T-cell (primary cell): ENCODE measurements at places on chromosomes 12 and 14.

DNA sequence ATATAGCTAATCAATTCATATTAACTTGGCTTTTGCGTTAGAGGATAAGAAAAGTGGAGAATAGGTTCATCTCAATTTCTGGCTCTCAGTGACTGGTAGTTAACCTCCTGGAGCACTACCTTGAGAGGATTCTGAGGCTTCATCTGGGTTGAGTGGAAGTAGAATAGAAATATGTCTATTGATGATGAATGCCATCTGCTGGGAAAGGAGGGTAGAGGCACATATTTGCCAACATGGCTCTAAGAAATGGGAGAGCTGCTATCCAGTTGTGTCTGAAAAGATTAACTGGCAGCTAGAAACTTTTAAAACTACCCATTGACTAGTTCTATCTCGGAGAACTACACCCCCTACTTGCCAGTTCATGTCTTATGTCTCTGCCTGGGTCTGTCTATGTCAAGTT, 530.1 kb downstream of the NRXN3 start:
- H3K4me1 ChIP-seq: no peaks in the 10 kb centered on the region
- no peak for DNase-seq
- no peaks in the 10 kb centered on the region for H3K27me3 ChIP-seq
- H3K36me3 ChIP-seq: no peaks in the 10 kb centered on the region

DNA sequence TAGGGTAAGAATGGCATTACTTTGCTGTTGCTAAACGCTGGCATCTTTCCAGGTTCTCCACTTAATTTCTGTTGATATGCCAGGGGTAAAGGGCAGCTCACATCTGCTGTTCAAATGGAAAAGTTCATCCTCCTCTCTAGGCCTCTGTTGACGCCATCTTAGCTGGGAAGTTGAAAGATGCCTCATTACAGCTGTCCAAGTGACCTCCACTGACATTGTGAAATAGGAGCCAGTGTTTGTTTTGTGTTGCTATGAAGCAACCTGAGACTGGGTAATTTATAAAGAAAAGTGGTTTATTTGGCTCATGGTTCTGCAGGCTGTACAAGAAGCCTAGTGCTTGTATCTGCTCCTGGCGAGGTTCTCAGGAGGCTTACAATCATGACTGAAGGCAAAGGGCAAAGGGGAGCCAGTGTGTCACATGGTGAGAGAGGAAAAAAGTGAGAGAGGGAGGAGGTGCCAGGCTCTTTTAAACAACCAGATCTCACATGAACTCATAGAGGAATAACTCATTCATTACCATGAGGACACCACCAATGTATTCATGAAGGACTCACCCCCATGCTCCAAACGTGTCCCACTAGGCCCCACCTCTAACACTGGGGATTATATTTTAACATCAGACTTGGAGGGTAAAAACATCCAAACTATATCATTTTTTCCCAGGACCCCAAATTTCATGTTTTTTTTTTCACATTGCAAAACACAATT, 3.2 kb upstream of the ADAM21 start:
- no peaks in the 10 kb centered on the region for H3K27me3 ChIP-seq
- H3K4me3 ChIP-seq: no peak overlapping the region
- DNase-seq: no peak
- no peaks in the 10 kb centered on the region for H3K36me3 ChIP-seq

DNA sequence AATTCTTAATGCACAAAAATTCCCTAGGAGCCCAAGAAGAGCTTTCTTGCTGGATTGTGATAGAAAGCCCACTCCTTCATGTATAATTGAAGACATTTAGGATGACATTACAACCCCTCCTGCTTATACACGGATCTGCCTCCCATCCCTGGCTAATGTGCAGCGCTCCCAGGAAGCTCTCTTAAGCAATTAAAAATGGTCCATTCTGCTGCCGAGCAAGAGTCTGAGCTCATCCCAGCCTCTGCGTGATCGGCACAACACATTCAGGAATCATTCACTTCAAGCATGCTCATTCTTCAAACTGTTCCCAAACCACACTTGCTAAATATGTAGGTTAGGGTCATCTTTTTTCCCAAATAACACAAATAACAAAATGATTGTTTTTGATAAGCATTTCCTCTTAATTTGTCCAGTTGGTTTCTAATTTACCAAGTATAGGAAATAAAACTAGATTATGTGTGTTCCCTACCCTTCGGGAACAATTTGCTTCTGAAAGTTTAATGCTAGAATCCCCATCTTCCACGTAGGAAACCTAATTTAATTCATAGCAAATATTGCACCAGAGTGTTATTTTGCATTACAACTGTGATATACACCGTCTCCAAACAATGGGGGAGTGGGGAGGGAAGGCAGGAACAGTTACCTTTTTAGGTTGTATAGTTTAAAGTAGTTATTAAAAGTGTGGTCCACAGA, 17.3 kb upstream of the TMEM233 start:
- H3K4me3 ChIP-seq: no peak overlapping the region
- no peak overlapping the region for H3K27ac ChIP-seq
- peaks cover 2% of the 10 kb centered on the region for H3K27me3 ChIP-seq

GRCh38 chr12:67772267-67773169, 124.0 kb downstream of the DYRK2 start:
- no peaks in the 10 kb centered on the region for H3K4me1 ChIP-seq
- H3K4me3 ChIP-seq: no peak overlapping the region
- H3K27me3 ChIP-seq: no peaks in the 10 kb centered on the region

GRCh38 chr14:62117010-62117750, 355.0 kb downstream of the SNAPC1 start:
- no peaks in the 10 kb centered on the region for H3K36me3 ChIP-seq
- H3K4me1 ChIP-seq: peaks cover 14% of the 10 kb centered on the region
- H3K27ac ChIP-seq: no peak overlapping the region
- H3K27me3 ChIP-seq: peaks cover 20% of the 10 kb centered on the region
- peak overlapping the region; percentile 80 for H3K4me3 ChIP-seq

DNA sequence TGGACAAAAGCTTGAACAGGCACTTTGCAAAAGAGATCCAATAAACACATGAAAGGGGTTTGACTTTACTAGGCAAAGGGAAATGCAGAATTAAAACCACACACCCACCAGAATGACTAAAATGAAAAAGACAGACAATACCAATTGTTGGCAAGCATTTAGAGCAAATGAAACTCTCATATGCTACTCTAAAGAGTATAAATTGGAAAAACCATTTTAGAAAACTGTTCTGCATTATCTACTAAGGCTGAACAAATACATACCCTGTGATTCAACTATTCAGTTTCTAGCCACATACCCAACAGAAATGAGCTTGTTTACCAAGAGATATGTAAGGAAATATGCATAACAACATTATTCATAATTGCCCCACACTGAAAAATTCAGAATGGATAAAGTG, 8.5 kb upstream of the IL22 start:
- H3K4me1 ChIP-seq: no peaks in the 10 kb centered on the region
- DNase-seq: no peak
- H3K36me3 ChIP-seq: no peaks in the 10 kb centered on the region
- H3K27ac ChIP-seq: no peak overlapping the region
- no peak overlapping the region for H3K4me3 ChIP-seq
- no peaks in the 10 kb centered on the region for H3K27me3 ChIP-seq

- no peak overlapping the region for H3K4me3 ChIP-seq
- no peaks in the 10 kb centered on the region for H3K36me3 ChIP-seq
- peaks cover 6% of the 10 kb centered on the region for H3K27me3 ChIP-seq
- H3K4me1 ChIP-seq: no peaks in the 10 kb centered on the region
- no peak overlapping the region for H3K27ac ChIP-seq
Observed at GRCh38 chr14:31992011-31992447, 85.1 kb upstream of the ARHGAP5 start.

GRCh38 chr12:65565601-65566560, 258.4 kb upstream of the HMGA2 start:
- H3K4me3 ChIP-seq: no peak overlapping the region
- H3K27me3 ChIP-seq: no peaks in the 10 kb centered on the region
- no peaks in the 10 kb centered on the region for H3K36me3 ChIP-seq
- no peak overlapping the region for H3K27ac ChIP-seq
- DNase-seq: no peak

- H3K27me3 ChIP-seq: no peaks in the 10 kb centered on the region
- no peaks in the 10 kb centered on the region for H3K36me3 ChIP-seq
- H3K4me3 ChIP-seq: no peak overlapping the region
- DNase-seq: no peak
- H3K27ac ChIP-seq: no peak overlapping the region
Observed at GRCh38 chr14:31937730-31938346, 139.3 kb upstream of the ARHGAP5 start.

DNA sequence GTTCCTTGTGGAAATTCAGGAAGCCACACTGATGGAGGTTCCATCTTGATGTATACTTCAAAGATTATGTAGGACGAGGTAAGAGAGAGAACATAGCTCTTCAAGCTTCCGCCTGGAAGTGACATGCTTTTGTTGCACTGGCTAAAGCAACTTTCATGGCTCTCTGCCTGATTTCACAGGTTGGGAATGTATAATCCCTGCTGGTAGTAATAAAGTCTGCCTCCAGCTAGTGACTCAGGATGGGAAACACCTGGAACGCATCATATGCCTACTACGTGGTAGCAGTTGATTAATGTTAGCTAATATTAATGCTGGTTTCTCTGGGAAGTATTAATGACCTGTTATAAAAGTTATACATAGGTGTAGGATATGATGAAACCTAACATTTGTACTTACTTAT, 71.1 kb downstream of the PELI2 start:
- H3K36me3 ChIP-seq: no peaks in the 10 kb centered on the region
- DNase-seq: no peak
- H3K27me3 ChIP-seq: no peaks in the 10 kb centered on the region
- H3K27ac ChIP-seq: no peak overlapping the region
- H3K4me1 ChIP-seq: peaks cover 2% of the 10 kb centered on the region

GRCh38 chr12:44379831-44380230, 496.3 kb downstream of the NELL2 start:
- no peak overlapping the region for H3K4me3 ChIP-seq
- H3K36me3 ChIP-seq: no peaks in the 10 kb centered on the region
- H3K4me1 ChIP-seq: no peaks in the 10 kb centered on the region
- H3K27ac ChIP-seq: no peak overlapping the region
- H3K27me3 ChIP-seq: no peaks in the 10 kb centered on the region

GRCh38 chr14:53043027-53043581, 92.3 kb upstream of the FERMT2 start:
- H3K27me3 ChIP-seq: no peaks in the 10 kb centered on the region
- DNase-seq: no peak
- H3K4me3 ChIP-seq: no peak overlapping the region
- H3K27ac ChIP-seq: no peak overlapping the region
- peaks cover 66% of the 10 kb centered on the region for H3K36me3 ChIP-seq

- H3K27ac ChIP-seq: peak overlapping the region; percentile 99
- peaks cover 49% of the 10 kb centered on the region for H3K4me1 ChIP-seq
- peak overlapping the region; percentile 44 for H3K4me3 ChIP-seq
Observed at GRCh38 chr14:91241863-91242262, 2.6 kb downstream of the GPR68 start.

DNA sequence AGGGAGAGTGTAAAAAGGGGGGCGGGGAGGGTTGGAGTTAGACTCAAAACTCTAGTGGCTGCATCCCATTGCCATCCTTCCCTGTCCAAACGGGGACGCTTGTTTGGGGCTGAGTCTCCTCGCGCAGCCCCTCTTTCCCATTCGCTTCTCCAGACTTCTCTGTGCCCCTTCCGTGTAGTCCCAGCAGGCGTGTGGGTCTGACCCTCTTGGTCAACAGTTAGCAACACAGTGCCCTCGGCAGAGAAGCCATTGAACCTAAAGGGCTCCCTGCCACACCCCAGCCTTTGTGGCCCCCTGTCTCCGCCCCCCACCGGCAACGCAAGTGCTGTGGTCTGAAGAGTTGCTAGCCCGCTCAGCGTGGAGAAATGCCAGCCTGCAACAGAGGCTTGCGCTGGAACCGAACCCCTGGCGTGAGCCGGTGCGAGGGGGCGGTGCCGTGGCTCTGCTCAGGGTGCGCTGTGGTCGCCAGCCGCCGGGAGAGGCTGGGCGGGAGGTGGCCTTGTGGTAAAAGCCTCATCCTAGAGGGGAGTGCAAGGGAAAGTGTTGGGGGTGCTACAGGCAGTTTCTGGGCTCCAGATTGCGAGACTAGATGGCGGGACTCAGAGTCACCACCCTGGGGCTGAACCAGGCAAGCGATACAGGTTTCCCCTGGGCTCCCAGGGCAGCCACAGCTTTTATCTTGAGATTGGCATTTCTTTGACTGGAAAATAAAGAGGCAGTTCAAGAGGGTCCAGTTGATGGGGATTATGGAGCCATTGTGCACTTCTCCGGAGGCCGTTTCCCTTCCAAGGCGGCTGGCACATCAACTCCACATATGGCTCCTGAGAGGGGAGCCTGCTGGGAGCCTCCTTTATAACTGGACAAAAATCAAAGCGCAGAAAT, 2.1 kb downstream of the PLXNC1 start:
- H3K36me3 ChIP-seq: no peaks in the 10 kb centered on the region
- H3K27ac ChIP-seq: no peak overlapping the region
- H3K4me1 ChIP-seq: peaks cover 5% of the 10 kb centered on the region
- peak overlapping the region; percentile 64 for H3K4me3 ChIP-seq
- DNase-seq: peak; percentile 36

DNA sequence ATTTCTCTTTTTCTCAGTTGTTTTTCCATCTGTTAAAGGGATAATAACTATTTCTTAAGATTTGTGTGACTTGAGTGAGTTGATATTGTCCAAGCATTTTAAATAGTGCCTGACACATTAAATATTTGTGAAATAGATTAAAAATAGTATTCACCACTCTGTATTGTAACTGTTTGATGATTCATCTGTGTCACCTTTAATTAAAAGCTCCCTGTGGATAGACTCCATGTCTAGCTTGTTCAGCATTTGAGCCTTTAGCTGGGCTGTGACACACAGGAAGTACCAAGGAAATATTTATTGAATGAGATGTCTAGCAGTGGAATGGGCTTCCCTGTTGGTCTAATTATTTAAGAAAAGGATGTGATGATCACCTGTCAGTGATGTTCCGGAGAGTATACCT, 1.8 kb upstream of the GLIPR1L2 start:
- H3K27ac ChIP-seq: peak overlapping the region; percentile 91
- H3K36me3 ChIP-seq: no peaks in the 10 kb centered on the region
- no peaks in the 10 kb centered on the region for H3K27me3 ChIP-seq
- no peak for DNase-seq
- H3K4me1 ChIP-seq: peaks cover 5% of the 10 kb centered on the region

DNA sequence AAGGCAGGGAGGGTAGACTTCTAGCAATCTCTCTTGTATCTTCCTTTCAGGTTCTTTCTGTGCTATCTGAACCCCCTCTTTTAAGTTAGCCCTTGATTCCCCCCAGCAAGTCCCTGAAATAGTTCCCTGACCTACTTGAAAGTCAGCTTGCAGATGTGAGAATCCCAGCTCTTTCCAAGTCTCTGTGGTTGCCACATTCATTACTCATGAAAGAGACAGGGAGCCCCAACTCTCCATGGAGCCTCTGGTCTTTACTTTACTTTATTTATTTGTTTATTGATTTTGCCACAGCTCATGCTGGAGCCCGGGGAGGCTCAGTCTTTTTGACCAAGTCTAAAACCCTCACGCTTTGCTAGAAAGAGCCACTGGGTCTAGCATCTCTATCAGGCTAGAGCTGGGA, 193.6 kb upstream of the FAR2 start:
- no peaks in the 10 kb centered on the region for H3K36me3 ChIP-seq
- no peak overlapping the region for H3K27ac ChIP-seq
- H3K4me3 ChIP-seq: no peak overlapping the region
- no peaks in the 10 kb centered on the region for H3K27me3 ChIP-seq
- H3K4me1 ChIP-seq: no peaks in the 10 kb centered on the region
